ENCODE measurements at places on chromosomes 2 and 18.

- DNase-seq: no peak
Measured at GRCh38 chr2:227862227-227862740, 9.1 kb upstream of the DAW1 start.

DNA sequence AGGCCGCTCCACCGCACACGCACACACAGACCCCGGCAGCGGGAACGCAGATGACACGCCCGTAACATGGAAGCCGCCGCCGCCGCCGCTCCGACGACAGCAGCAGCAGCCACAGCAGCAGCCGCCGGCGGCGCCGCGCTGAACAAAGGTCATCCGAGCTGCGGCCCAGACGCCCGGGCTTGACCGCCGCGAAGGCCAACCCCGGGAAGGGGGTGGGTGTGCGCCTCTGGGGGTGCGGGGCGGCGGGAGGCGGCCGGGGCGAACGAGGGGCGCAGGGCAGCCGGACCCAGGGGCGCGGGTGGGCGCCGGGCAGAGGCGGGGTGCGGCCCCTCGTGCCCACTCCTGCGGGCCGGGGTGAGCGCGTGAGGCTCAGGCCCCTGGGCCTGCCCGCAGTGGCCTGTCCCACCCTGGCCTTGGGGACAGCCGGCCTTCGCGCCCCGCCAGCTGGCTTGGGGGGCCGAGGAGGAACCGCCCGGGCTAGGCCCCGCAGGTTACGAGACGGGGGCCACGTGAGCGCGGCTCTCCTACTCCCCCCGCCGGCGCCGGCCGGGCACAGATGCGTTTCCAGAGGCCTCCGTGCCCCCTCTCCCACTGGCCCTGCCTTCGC, 1.0 kb upstream of the ZNF532 start:
- peak; percentile 74 for DNase-seq

GRCh38 chr2:181025004-181025403, 44.6 kb downstream of the UBE2E3 start:
- DNase-seq: no peak

- DNase-seq: no peak
Measured at GRCh38 chr2:226338825-226339224, 460.8 kb downstream of the IRS1 start.

- DNase-seq: no peak
Measured at GRCh38 chr2:43169099-43169945, 57.1 kb downstream of the ZFP36L2 start.
